Stimulated activated CD4-positive, alpha-beta T cell treated with anti-CD3 and anti-CD28 coated beads, Interleukin-15, amount 100 ng/mL, for 1 hour (primary cell): ENCODE measurements at places on chromosomes 13 and 19.

GRCh38 chr19:3367628-3368440 is 1.5 kb downstream of the NFIC start:
- no peak for DNase-seq

- no peak for DNase-seq
Observed at GRCh38 chr13:97430296-97430695, 3.7 kb upstream of the RAP2A start.

- no peak for DNase-seq
Observed at GRCh38 chr19:18465964-18466339, 28.0 kb upstream of the ISYNA1 start.

GRCh38 chr13:113845723-113846635 is 17.9 kb downstream of the GAS6 start:
- DNase-seq, result no peak

DNA sequence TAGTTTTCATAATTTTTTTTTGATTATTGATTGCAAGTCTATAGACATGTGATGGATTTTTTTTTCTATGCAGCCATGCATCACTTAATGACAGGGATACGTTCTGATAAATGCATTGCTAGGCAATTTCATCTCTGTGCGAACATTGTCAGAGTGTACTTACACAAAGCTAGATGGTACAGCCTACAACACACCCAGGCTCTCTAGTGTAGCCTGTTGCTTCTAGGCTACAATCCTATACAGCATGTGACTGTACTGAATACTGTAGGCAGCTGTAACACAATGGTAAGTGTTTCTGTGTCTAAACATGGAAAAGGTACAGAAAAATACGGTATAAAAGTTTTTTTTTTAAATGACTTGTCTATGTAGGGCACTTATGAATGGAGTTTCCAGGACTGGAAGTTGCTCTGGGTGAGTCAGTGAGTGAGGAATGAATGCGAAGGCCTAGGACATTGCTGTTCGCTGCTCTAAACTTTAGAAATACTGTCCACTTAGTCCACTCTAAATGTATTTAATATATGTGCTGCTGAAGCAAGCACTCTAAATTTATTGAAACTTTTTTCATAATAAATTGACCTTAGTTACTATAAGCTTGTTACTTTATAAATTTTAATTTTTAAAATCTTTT is 20.3 kb downstream of the SPATA13 start:
- no peak for DNase-seq
